Inflammatory macrophage treated with lipopolysaccharide for 4 hours (primary cell): ENCODE measurements at places on chromosomes 6 and 20.

- no peak for DNase-seq
Observed at GRCh38 chr20:31654534-31654933, 16.8 kb downstream of the COX4I2 start.

DNA sequence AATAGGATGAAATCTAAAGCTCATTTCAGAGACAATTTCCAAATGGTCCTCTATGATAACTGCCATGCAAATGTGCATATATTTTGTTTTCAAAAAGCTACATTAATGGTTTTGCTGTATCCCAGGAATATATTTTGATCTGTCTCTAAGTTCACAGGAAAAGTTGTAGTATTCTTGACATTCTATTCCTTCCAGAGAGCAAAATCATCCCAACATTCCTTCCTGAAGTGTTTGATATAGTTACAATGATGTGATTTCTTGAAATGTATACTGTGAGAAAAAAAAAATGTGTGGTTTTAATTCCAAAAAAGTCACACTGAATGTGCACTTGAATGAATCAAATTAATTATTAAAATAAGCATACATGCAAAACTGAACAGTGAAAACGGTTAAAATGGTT is 996.0 kb upstream of the CITED2 start:
- DNase-seq = no peak

DNA sequence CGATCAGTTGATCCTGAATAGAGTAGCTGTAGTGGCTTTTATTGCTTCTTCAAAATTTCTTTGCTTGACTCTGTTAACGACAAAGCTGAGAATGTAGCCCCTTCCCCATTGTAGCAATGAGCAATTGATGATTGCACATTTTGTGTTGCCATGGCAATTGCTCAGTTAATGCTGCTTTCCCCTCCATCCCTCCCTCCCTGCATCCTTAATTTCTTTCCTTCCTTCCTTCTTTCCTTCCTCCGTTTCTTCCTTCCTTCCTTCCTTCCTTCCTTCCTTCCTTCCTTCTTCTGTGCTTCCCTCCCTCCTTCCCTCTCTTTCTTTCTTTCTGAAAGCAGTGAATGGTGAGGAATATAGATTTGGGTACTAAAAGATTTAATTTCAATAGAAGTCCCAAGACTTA is 557.3 kb upstream of the MAP3K7 start:
- no peak for DNase-seq

- no peak for DNase-seq
Observed at GRCh38 chr20:20525756-20526155, 157.9 kb downstream of the INSM1 start.

DNA sequence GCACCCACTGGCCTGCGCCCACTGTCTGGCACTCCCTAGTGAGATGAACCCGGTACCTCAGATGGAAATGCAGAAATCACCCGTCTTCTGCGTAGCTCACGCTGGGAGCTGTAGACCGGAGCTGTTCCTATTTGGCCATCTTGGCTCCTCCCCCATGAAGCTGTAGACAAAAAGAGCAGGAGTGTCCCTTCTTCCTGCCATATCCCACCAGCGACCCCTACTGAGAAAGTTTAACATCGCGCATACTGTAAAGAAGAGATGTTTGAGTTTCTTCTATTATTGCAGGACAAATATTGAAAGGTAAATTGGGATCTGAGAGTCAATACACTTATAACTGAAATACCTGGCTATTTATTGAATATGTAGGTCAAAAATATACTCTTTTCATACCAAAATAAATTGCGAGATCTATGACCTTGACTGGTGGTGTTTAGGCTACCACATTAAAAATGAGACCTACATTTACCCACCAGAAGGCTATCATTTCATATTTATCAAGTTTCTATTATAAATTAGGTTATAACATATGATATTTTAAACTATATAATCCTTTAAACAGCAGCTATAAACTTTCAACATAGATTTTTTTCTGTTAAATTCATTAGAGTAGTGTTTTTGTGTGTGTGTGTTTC is 586.3 kb downstream of the HTR1B start:
- DNase-seq = no peak

GRCh38 chr6:75437421-75437891 is 56.1 kb downstream of the FILIP1 start:
- no peak for DNase-seq

DNA sequence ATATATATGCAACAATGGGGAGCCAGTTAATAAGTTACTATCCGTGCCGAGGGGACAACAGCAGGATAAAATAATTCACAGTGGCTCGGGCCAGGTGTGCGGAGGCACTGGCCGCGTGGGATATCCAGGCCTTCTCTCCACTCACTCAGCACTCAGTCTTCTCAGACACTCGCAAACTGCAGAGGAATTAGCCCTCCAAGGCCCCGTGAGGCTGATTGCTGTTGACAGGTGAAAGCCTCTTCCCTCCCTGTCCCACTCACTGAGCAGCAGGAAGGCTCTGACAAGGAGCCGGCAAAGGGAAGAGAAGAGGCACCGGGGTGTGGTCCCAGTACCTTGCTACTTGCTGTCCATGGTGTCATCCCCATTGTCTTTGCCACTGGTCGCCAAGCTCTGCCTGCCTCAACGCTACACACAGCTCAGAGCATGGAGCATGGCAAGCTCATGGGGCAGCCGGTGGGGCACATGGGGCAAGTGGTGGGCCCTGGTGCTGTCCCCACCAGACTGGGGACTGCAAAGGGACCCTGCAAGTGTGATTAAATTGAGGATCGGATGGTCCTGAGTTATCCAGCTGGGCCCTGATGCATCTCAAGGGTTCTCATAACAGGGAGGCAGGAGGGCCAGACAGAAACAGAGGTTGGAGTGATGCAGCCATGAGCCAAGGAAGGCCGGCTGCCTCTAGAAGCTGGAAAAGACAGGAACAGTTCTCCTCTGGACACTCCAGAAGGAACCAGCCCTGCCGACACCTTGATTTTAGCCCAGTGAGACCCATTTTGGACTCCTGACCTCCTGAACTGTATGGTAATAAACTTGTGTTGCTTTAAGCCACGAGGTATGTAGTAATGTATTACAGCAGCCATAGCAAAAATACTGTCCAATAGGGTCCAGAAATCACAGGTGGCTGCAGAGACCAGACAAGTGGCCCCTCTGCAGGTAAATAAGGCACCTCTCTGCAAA is 119.7 kb downstream of the PSMB1 start:
- no peak for DNase-seq

- no peak for DNase-seq
Observed at GRCh38 chr6:30044630-30045029, 16.4 kb upstream of the POLR1H start.

- DNase-seq = peak; percentile 23
Observed at GRCh38 chr6:105824732-105825131, 261.4 kb upstream of the PRDM1 start.

DNA sequence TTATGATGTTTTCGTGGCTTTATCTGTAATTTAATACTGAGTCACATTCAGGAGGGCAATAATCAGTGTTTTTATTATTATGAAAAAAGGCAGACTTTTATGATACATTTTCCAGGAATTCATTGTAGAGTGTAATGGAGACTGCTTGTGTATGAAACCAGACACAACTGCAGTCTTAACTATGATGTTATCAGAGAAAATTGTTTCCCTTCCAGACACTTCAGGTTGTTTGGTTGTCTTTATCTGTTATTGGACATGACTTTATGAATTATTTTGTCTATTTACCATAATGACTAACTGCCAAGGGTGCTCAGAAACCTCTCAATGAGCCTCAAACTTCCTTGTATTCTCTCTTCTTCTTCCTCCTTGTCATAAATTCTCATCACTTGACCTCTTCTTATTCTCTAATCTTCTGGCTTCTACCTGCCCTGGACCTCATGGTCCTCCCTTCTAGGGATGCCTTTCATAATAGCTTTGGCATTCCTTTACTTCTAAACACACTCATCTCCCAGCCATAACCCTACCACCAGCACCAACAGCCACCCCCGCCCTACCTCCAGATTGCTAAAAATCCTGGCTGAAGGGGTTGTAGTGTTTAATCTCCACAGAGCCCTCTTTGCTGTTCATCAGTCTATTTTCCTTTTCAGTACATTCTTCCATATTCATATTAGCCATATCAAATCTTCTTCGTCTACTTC is 492.5 kb downstream of the CDKAL1 start:
- no peak for DNase-seq

DNA sequence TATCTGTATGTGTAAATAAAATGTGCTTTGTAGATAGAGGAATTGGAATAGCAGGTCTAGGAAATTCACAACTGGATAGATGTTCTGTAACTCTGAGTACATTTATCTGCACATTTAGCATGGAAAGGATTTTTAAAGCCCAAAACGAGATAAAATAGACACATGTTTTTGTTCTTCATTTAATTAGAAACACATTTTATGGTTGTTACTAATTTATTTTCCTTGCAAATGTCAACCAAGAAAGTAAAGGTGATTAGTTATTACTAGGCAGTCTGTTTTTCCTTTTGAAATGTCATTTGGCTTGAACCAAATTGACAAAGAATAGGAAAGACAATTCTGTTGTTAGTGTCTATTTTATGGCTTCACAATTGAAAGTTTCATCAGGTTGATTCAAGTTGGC is 769 bp downstream of the PRL start:
- DNase-seq = no peak

DNA sequence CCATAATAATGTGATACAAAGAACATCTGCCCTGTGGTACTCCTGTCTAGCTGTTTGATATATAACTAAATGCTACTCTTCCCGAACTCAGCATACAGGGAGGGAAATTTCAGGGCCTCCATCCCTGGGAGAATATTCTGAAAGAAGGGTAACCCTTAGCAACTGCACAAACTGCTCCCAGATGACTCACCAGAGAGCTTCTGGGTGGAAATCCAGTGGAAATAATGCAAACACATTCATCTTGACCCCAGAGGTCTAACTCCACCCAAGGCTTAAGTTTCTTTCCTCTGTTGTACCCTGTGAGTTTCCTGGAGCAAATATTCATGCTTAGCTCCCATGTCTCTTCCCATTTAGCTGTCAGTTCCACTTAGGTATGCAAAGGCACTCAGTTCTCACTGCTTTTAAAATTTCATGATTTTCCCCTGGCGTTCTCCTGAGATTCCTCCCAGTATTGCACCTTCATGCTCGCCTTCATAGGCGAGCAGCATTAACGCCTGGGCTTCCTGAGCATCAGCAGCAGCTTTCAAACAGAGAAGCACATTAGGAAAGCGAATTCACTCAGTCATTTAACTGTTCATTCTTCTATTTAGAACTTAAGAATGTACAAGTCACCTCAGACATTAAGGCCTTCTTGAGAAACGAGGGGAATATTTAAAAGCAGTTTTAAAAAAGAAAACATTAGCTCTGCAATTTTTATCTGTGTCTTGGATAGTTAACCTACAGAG is 43.8 kb upstream of the LAMA4 start:
- DNase-seq = no peak

DNA sequence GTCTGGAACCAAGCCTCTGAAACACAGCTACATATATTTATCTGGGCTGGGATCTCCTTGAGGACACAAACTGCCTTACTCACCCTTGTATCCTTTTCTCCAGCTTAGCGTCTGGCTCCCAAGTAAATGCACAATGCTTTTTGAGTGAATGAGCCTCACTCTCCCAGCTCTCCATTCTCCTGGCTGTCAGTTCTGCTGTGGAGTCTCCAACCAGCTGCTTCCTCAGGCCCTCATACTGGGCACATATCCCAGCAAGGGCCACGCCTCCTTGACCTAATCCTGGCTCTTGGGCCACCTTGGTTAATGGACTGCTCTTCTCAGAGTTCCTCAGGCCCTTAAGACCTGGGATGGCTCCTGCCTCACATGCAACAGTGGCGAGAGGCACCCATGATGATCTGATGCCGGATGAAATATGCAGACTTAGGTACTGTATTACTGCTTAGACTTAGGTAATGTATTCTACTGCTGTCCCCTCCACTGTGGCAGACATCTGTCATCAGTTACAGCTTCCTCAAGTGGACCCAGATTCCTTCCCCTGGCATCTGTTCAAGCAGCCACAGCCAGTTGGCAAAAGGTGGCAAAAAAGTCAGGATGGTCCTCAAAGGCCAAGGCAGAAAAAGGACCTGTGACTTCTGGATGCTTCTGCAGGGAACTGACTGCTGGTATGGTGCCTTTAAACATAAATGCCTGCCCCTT is 16.5 kb downstream of the SNHG17 start:
- DNase-seq = no peak

DNA sequence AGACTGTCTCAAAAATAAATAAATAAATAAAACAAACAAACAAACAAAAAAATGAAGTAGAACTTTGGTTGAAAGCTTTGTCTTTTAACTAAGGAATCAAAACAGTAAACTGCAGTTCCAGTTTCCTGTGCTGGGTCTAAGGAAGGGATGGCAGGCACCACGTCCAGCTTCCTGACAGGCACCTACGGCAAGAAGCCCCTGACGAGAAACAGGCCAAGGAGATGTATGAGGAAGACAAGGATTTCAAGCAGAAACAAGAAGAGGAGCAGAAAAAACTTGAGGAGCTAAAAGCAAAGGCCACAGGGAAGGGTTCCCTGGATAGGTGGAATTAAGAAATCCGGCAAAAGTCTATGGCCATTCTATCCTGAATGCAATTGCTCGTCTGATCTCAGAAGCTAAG is 8.8 kb downstream of the SNX3 start:
- no peak for DNase-seq

GRCh38 chr20:49379338-49379737 is 101.5 kb upstream of the ZNFX1 start:
- no peak for DNase-seq

DNA sequence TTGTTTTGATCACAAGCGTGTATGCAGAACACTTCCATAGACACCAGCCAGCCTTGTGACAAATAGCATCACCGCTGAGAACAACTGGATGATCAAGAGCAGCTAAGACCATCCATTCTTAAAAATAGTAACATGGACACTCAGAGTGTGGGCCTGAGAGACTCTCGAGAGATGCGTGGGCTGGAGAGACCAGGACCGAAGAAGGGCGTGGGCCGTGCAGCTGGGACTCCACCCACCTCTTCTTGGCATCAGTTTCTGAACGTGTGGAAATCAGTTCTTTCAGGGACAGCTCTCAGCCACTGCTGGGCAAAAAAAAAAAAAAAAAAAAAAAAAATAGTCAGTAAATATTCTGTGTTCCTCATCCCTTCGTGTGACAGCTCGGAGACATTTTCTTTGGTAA is 314.5 kb upstream of the CDH4 start:
- no peak for DNase-seq

DNA sequence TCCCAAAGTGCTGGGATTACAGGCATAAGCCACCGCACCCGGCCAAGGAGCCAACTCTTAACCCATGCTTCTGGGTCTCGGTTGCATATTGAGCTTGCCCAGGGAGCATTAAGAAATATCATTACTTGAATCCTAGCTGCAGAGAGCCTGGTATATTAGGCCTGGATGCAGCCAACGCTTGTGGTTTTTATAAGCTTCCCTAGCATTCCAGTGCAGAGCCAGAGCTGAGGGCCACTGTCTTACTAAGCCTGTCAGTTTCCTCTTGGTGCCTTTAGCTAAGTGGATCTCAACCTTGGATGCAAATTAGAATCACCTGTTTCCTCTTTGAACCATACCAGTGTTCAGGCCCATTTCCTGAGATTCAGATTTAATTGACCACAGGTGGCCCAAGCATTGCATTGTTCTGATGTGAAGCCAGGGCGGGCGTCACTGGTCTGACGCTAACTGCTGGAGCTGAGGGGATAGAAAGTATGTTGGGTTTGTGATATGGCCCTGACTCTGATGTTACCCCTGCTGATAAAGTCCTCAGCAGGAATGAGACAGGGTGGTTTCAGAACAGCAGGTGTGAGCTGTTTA is 76.3 kb downstream of the BTBD3 start:
- DNase-seq = no peak

GRCh38 chr6:113380591-113380990 is 476.6 kb upstream of the MARCKS start:
- no peak for DNase-seq

GRCh38 chr6:19734061-19734460 is 103.1 kb upstream of the ID4 start:
- DNase-seq = no peak
